ENCODE measurements at places on chromosomes 3 and 15.

DNA sequence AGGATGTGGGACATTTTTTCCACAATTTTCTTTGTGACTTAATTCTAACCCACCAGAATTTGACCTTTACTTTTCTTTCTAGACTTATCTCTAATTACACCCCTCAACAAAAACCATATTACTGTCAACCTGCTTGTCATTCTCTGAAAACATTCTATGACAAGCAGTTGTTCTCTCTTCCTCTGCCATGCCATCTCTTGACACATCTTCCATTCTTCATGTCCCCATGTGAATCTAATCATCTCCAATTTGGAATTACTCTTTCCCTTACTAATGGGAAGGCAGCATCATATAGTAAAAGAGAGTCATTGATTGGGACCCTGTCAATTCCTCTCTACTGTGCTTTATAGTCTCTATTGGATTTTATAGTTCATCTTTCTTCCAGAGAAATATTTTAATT is 61.3 kb upstream of the P2RY1 start:
- DNase-seq: no peak

- peak; percentile 66 for DNase-seq
Observed at GRCh38 chr3:66407611-66408218, 93.1 kb downstream of the LRIG1 start.

DNA sequence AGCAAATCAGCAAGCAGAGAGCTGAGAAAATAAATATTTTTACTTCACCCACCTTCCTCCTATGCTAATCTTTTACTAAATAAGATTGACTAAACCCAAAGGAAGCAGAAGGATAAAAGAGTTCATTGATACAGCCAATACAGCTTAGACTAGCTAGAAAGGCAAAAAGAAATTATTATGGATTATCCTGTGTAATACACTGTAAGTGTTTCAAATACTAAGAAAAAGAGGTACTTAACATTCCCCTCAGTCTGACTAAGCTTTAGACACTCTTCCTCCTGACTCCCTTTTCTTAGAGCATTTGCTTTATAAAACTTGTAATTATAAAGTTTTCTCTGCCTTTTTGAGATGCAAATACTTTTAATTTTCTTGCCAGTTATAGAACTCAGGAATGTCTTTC is 848.9 kb upstream of the CADM2 start:
- no peak for DNase-seq

GRCh38 chr15:29889542-29890329 is 67.5 kb upstream of the TJP1 start:
- DNase-seq: no peak

- no peak for DNase-seq
Observed at GRCh38 chr3:54099381-54099780, 23.0 kb upstream of the CACNA2D3 start.
